WERI-Rb-1 (cell line): ENCODE measurements at places on chromosomes 12 and 14.

DNA sequence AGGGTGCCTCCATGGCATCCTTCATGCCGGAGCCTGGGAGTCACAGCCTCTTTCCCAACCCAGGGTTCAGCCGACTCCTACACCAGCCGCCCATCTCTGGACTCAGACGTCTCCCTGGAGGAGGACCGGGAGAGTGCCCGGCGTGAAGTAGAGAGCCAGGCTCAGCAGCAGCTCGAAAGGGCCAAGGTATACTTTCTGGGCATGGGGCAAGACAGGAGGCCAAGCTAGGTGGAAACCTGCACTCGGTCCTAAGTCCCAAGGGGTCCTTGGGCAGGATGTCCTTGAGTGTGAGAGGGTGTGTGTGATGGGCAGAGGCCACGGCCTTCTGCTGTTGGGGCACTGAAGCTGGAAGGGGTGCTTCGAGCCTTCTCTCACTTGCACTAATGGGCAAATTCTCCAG, 5.0 kb downstream of the CACNB3 start:
- DNase-seq = no peak

DNA sequence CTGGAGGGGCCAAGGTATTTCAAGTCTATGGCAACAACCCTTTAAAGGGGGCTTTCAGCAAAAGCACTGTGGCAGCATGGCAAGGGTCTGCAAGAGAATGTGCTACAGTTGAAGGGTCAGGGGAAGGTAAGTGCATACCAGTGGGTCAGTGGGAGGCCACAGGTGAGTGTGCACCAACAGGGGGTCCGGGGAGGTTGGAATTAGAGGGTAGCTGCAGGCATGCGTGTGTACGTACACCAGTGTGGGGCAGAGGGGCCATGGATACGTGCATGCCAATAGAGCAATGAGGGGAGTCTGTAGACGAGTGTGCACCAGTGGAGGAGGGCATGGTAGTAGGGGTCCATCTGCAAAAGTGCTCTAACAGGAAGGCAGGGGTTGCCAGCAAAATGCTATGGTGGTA, 448.9 kb downstream of the NAV3 start:
- DNase-seq = no peak

DNA sequence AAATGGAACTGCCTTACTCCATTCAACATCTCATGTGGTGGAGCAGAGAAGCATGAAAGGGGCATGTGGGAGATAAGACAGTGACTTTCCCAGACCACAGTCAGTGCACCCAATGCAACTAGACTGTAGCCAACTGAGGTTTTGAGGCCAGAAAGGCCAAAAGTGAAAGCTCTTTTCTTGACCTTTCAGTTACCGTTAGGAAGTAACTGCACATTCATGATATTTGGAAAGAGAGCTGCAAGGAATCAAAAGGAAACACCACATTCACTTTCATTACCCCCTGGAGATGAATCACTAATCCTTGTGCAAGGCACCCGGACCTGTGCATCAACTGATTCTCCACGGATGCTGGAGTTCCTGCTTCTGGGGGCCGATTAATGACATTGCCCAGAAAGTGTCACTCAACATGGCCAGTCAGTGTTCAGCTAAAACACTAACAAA, 72.9 kb upstream of the ELK3 start:
- DNase-seq = no peak

DNA sequence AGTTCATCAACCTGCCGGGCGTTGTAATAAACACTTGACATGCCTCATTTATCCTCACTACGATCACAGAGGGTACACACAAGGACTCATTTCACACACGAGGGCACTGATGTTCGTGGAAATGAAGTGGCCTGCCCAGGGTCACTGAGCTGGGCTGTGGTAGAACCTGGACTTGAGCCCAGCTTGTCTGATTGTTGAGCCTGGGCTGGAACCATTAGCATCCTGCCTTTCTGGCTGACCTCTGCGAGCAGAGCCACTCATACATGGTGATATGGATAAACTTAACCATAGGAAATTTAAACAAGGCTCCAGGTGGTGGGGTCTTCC, 16.6 kb upstream of the JDP2 start:
- no peak for DNase-seq

DNA sequence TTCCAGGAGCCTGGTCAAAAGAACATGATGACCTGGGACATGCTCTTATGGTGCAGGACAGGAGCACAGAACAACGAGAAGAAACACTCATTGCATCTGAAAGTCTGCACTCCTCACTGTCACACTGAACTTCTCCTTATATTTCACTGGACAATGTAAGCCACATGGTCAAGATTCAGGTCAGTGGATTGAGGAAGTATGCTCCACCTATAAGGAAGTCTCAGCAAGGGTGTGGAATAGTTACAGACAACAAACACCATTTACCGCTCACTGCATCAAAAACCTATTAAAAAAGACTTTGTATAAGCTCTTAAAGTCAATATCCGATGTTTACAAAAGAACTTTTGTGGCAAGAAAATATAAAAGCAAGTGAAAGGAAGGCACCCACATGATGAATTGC, 153.1 kb upstream of the FOXG1 start:
- no peak for DNase-seq

DNA sequence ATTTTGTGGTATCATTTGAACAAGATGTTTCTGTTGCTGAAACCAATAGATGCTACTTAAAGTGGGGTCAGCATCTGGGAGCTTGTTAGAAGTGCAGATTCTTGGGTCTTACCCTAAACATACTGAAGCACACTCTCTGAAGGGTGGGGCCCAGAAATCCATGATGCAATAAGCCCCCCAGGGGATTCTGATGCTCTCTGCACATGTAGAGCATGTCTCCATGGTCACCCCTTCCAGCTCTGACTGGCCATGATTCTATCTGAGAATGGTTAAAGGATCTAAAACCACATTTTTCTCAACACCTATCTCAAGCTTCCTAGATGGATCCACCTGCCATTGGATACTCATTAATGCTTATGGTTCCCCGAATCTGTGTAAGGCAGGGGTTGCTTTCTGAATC, 20.4 kb downstream of the JDP2 start:
- DNase-seq = no peak

DNA sequence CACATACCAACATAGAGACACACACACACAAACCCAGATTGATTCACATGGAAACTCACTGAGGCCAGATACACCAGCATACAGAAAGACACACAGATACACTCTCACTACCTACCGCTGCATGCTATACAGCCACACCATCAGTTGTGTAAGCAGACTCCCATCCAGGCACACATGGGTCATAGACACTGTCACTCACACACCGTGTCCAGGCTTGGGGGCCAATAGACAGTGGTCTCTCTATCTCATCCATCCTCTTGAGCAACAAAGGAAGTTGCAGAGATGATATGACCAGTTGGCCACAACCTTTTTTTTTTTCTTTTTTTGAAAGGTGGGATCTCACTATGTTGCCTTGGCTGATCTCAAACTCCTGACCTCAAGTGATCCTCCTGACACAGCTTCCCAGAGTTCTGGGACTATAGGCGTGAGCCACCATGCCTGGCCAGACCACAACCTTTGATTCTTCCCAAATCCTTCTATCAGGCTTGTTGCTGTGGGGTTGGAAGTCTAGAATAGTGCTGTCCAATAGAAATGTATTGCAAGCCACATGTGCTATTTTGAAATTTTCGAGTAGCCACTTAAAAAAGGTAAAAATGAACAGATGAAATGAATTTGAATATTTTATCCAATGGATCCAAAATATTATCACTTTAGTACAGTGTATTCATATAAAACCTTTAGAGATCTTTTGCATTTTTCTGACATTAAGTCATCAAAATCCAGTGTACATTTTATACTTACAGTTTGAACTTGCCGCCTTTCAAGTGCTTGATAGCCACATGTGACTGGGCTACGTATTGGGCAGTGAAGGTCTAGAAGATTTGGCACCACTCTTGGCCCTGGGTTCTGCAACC, 7.4 kb downstream of the LRP1-AS start:
- DNase-seq = no peak

DNA sequence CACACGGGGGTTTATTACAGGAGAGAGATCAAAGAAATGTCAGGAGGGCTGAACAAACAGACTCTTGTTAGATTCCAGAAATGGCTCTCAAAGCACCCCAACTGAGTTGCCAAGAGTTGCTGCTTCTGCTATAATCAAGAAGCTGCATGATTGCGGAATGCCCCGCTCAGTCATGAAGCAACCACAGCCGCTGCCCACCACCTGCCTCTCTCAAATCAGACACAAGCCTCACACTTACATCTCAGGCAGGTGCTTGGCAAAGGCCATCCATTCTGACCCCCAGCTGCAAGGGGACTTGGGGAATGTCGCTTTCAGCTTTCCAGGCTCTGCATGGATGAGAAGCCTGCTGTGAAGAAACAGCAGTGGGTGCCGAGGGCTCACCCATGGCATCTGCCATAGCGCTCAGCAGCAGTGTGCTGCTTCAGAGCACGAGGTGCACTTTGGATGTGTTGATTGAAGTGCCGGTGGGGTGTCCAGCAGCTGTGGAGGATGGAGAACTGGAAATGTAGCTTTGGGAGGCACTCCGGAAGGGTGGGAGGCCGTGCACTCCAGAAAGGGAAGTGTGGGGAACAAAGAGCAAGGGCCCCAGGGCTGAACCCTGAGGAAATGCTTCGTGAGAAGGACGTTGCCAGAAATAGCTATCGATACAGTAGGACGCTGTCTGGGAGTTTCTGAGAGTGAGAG, 37.7 kb downstream of the LRRC74A start:
- DNase-seq = no peak

GRCh38 chr14:83347874-83348273, 1814.2 kb upstream of the SEL1L start:
- no peak for DNase-seq

- DNase-seq = no peak
These were observed 62.7 kb downstream of the GALNT4 start for GRCh38 chr12:89461649-89462612.

- DNase-seq = no peak
These were observed 3.2 kb downstream of the KRT85 start for GRCh38 chr12:52364061-52364460.

DNA sequence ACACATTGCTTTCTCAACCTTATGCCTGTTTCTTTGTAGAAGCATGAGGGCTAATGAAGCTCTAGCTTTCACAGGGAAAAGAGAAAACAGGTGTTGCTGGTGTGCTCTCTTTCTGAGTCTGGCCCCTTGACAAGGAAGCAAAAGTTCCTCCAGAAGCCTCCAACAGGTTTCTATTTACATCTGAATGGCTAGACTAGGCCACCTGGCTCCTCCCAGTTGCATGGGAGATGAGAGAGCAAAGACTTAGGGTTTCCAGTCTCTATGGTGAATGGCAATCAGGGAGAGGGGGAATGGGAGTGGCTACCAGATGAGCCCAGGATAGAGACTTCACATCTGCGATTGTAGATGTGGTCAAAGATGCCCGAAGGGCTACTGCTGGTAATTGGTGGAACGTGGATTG, 138.1 kb upstream of the PLXNC1 start:
- no peak for DNase-seq

GRCh38 chr12:100189636-100190394, 10.8 kb upstream of the ACTR6 start:
- no peak for DNase-seq

DNA sequence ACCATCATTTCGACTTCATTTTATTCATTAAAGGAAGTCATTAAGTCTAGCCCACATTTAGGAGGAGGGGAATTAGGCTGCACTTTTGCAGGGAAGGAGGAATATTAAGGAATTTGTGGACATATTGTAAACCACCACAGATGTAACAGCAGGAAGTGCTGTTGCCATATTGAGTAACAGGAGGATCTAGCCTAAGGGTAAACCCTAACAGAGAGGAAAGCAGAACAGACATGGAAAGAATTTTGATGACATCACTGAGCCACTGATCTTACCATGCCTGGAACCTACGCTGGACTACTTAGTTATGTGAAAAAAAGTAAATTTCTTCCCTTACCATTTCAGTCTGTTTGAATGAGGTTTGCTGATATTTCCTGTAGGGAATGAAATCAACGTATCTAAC, 100.7 kb upstream of the ATF7IP start:
- no peak for DNase-seq

DNA sequence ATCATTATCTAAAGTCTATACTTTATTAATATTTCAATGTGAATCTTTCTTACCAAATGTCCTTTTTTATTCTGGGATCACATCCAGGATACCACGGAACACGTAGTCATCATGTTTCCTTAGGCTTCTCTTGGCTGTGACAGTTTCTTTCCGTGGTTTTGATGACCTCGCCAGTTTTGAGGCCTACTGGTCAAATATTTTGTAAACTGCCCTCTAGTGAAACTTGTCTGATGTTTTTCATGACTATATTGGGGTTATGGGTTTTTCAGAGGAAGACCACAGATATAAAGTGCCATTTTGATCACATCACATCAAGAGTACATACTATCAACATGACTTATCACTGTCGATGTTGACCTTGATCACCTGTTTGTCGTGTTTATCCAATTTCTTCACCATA, 14.1 kb upstream of the SERPINA6 start:
- no peak for DNase-seq

GRCh38 chr14:92436115-92436776, 77.3 kb upstream of the RIN3 start:
- no peak for DNase-seq

GRCh38 chr12:105330283-105330930, at the start of gene C12orf75:
Gene C12orf75, plus strand, starts transcription at chr12:105330691. Its CDS starts 201 bp downstream, at chr12:105330892.
- DNase-seq = peak; percentile 91
